NCI-H226 (cell line): ENCODE measurements at places on chromosomes 2 and 18.
A peak's percentile ranks its signal among the peaks of the same experiment; 100 is the strongest.

GRCh38 chr2:214796911-214797310 is 12.6 kb downstream of the BARD1 start:
- no peak for DNase-seq

GRCh38 chr2:10378189-10378588 is 69.9 kb downstream of the ODC1 start:
- no peak for DNase-seq

DNA sequence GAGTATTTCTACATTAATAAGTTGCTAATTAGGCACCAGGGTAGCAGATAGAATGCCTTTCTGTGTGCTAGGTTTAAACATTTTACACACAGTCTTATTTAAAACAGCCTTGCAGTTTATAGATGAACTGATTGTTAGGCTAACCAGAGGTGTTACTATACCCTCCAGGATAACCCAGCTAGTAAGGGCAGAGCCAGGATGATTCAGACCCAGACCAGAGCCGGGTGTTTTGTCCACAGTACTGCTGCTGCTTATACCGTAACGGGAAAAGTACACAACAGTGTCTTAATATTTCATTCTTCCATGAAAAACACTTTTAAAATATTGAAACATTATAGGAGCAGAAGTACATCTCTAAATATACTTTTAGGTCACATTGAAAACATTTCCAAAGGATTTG is 82.7 kb downstream of the MALT1 start:
- no peak for DNase-seq

GRCh38 chr2:128285329-128285931 is 33.2 kb downstream of the HS6ST1 start:
- DNase-seq: no peak

DNA sequence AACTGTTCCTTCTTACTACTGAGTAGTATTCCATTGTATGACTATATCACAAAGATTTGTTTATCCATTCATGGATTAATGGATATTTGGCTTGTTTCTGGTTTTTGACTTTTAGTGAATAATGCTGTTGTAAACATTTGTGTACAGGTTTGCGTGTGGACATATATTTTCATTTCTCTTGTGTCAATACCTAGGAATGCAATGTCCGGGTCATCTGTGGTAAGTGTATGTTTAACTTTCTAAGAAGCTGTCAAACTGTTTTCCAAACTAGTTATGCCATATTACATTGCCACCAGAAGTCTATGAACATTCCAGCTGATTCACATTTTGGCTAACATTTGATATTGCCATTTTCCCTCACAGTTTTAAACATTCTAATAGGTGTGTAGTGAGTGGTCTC is 29.1 kb upstream of the SLC16A14 start:
- no peak for DNase-seq

- DNase-seq: no peak
These were observed 31.2 kb downstream of the TTN start for GRCh38 chr2:178775975-178776374.

DNA sequence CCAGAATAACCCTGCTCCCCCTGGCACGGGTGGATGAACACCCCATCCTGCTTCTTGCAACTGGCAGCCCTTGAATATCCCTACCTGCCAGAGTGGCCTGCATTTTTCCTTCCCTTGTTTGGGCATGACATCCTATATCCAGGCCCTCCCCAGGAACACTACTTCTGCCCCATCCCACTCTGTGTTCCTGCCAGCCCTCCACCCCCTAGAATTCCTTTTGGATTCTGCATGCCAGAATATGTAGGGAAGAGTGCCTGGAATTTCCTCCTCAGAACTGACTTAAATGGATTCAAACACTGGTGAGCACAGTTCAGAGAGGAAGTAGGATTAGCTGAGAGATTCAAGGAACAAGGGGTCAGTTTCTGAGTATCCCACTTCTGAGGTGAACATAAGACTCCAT is 123.5 kb upstream of the PELI1 start:
- peak; percentile 45 for DNase-seq

DNA sequence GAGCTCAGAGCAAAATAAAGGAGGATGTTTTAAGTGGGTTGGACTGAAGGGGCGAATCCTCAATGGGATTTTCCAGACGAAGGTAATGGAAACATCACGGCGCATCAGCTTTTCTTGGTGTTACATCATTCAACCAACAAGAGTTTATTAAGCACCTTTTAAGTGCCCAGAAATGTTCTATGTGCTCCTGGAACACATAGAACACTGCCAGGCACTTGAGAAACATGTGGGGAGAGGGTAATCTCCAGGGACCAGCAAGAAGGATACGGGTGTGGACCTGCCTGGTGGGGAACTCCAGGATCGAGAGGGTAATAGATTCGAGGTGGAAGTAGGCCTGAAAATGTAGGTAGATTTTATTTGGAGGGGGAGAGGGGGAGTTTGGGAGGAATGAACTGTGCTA is 168.6 kb downstream of the PRKCE start:
- DNase-seq: no peak

DNA sequence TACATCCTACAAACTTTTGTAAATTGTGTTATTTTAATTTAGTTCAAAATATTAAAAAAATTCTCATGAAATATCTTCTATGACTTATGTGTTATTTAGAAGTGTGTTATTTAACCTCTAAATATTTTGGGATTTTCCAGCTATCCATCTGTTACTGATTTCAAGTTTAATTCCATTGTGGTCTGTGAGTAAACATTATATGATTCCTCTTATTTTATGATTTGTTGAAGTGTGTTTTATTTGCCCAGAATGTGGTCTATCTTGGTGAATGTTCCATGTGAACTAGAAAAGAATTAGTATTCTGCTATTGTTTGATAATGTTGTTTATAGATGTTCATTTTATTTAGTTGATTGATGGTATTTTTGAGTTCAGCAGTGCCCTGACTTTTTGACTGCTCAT is 136.0 kb downstream of the ZNF804A start:
- DNase-seq: no peak

DNA sequence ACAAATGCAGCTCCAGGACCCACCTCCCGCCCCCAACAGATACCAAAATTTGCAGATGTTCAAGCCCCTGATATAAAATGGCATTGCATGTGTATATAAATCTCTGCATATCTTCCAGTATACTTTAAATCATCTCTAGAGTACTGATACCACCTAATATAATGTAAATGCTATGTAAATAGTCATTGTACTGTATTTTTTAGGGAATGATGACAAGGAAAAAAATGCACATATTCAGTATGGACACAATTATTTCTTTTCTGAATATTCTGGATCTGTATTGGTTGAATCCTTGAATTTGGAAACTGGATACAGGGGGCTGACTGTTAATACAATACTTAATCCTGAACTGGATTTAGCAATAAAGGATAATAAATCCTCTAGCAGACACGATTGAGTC is 67.7 kb downstream of the FRZB start:
- no peak for DNase-seq

DNA sequence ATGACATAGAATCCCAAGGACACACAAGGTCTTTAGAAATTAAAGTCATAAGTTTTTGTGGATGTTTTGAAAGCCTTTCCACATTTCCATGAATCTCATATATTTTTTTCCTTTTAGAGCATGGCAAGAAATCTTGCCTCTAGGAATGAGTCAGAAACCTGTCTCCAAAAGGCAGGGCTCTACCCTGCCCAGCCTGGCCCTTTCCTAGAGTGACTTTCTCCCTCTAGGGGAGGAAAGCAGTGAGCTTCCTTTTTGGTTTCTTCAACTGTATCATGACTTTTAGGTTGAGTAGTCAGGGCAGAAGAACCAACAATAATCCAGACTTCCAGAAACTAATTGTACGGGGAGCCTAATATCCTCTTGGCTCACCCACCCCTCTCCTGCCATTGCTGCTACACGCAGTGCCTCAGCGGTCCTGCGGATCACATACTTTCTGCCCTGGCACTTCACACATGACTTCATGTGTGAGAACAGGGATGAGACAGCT is 300.3 kb downstream of the AGPS start:
- DNase-seq: peak; percentile 54

DNA sequence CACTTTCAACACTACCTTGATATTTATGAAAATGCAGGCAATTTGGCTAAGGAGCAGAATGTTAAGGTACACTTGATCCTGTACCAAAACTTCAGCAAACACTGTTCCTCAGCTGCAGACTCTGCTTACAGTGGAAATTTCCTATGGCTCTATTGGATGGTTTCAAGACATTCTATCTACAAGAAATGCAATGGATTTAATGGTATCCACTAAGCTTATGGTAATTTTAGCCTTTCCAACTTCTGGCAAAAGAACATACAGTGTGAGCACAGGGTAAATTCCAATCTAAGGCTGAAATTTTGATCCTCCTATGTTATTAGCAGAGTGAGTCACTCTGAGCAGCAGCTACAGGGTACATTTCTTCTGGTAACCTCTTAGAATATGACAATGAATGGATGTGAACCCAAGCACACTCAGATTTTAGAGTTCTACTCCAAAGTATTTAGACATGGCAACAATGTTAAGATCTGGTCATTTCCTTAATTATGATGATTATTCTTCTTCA is 361.8 kb upstream of the PIK3C3 start:
- DNase-seq: no peak

DNA sequence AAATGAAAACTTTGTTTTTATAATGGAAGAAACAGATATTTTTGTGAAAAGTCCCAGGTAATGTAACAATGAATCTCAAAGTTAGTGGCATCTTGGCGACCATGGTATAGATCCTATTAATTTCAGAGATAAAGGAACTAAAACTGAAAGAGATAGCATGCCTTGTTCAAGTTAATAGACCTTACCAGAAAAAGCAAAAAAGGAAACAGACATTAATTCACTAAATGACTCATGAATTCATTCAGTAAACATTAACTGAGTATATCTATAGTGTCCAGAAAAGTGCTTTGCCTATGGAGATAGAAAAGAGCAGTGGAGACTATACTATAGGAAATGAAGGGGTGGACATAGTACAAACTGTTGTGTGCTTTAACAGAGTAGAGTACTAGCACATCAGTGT is 763.3 kb downstream of the TRIB2 start:
- DNase-seq: no peak

DNA sequence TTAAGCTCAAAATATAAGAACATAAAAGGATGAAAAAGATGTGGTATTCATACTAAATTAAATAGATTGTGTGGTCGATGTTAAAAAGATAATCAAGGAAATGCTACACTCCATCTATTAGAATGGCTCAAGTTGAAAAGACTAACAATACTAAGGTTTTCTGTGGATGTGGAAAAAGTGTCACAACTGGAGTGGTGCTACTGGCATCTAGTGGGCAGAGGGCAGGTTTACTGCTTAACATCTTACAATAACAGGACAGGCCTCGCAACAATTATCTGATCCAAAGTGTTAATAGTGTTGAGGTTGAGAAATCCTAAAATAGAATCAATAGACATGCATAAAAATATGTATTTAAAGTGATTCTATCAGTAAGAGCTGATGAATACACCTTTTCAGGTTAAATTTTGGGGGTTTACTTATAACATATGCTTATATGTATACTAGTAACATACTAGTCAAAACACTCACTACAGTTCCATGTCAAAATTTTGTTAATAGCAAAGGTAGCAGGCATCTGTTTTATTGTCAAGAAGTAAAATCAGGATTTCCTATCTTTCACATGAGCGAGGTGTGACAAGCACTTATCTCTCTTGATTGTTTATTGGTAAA is 91.5 kb upstream of the TMEFF2 start:
- DNase-seq: peak; percentile 20

GRCh38 chr2:101151859-101152271 is 683 bp upstream of the TBC1D8 start:
- DNase-seq: no peak

DNA sequence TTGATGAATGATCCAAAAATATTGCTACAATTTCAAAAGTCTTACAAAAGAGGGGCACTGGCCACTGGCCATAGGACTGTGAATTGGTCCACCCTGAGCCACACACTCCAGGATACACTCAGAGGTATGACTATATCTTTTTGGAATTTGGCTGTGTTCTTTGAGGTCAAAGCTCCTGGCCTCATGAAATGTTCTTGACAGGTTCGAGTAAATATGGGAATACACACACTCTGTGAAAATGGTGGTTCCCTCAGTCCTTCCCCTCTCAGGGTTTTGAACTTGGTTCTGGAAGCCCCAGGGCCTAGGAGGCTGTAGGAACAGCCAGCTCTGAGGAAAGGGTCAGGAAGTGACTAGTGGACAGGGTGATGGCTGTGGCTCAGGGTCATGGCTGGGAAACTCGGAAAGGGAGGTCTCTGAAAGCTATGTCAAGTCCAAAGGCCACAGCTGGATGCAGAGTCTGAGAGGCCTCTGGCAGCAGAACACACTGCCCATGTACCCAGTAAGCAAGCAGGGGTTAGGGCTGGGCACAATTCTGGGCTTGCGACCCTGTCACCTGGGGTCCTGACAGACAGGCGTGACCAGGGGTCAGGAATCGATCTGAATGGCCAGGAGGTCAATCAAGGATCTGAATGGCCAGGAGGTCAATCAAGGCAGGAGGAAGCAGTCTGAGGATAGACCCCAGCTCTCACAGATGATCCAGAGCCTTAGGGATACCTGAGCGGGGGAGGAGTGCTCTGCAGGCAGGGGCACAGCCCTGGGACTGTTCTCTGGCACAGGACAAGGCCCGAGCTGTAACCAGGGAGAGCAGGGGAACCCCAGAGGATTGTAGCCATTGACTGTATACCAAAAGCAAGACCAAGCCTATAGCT is 223.4 kb upstream of the SMAD2 start:
- peak; percentile 89 for DNase-seq

GRCh38 chr2:65392609-65393008 is 39.8 kb downstream of the SPRED2 start:
- DNase-seq: no peak

GRCh38 chr2:46202453-46202852 is 94.8 kb upstream of the EPAS1 start:
- DNase-seq: no peak

GRCh38 chr2:193315428-193316091 is 1120.8 kb upstream of the TMEFF2 start:
- no peak for DNase-seq

DNA sequence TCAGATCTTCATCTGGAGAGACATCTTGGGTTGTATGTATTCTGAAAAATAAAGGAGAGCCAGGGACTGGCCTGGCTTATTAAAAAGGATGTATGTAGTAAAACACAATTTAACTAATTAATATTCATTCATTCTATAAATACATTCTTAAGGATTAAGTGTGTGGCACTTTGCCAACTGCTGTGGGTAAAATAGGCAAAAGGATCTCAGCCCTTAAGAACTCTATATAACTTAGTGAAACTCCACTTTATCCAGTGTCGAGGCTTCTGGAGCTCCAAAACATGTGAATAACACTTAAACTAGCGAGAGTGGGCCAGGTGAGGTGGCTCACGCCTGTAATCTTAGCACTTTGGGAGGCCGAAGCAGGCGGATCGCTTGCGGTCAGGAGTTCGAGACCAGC is 7.7 kb upstream of the STK39 start:
- no peak for DNase-seq

- peak; percentile 13 for DNase-seq
These were observed 145.8 kb upstream of the ID2 start for GRCh38 chr2:8535821-8536685.

DNA sequence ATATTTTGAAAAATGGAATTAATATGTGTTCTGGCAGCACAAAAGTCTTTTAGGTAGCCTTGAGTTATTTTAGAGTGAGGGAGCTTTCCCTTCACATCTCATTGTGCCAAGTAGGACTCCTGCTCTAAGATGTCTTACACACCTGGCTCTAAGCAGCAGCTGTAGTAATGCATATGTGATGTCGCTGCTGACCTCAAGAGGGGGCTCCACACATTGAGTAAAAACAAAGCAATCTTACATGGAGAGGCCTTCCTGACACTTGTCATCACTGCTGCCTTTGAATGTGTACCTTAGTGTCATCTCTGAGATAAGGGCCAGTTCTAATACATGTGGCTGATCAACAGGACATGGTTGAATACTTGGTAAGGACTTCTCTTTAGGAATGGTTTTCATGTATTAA is 75.8 kb downstream of the ACTR3 start:
- no peak for DNase-seq
